ENCODE measurements at places on chromosomes 1 and 21. TPM values are rescaled to one million over a fixed set of nuclear protein-coding genes. Genes with fewer than 3 reads are reported as not detected.

Gene KCNT2
- not detected for total RNA-seq

Gene ACBD3
- total RNA-seq, result 19.2 TPM

Gene NTMT2
- total RNA-seq, result not detected

Gene CCDC27
- total RNA-seq, result not detected

Gene PRDM2
- total RNA-seq, result 47.3 TPM

Gene DLGAP3
- 0.74 TPM for total RNA-seq

Gene HSF2BP
- 1.2 TPM for total RNA-seq

Gene GJA5
- not detected for total RNA-seq

Gene LCE6A
- total RNA-seq, result not detected

Gene LDLRAD1
- not detected for total RNA-seq

Gene BCAS2
- total RNA-seq, result 69.1 TPM

Gene FAM110D
- total RNA-seq, result not detected

Gene NBPF12
- total RNA-seq, result 6.0 TPM

Gene RIMS3
- 1.9 TPM for total RNA-seq

Gene LORICRIN
- not detected for total RNA-seq

Gene RHEX
- not detected for total RNA-seq

Gene PPM1J
- total RNA-seq, result 0.80 TPM

Gene BRINP3
- total RNA-seq, result not detected

Gene ADAM30
- total RNA-seq, result not detected

Gene KCNH1
- total RNA-seq, result not detected

Gene ZNF593OS
- total RNA-seq, result not detected

Gene CACYBP
- total RNA-seq, result 345 TPM

Gene HCN3
- total RNA-seq, result 1.6 TPM

Gene ASAP3
- total RNA-seq, result 1.2 TPM

Gene PPP1R15B
- 78.6 TPM for total RNA-seq

Data from activated naive CD8-positive, alpha-beta T cell treated with anti-CD3 and anti-CD28 coated beads for 36 hours (primary cell).